ENCODE measurements at places on chromosomes 6 and 20. TPM values are rescaled to one million over a fixed set of nuclear protein-coding genes. Genes with fewer than 3 reads are reported as not detected.

The CLIC1 gene
- total RNA-seq: 464 TPM

The GLP1R gene
- total RNA-seq: not detected

The CGA gene
- not detected for total RNA-seq

The HLA-DQB1 gene
- total RNA-seq: under 0.01 TPM

The BTBD9 gene
- total RNA-seq: 6.7 TPM

The BACH2 gene
- total RNA-seq: 4.3 TPM

The C20orf204 gene
- 6.3 TPM for total RNA-seq

The ABCF1 gene
- total RNA-seq: 29.3 TPM

The WFDC12 gene
- total RNA-seq: not detected

The BPI gene
- total RNA-seq: not detected

The KCNK16 gene
- not detected for total RNA-seq

The OVOL2 gene
- not detected for total RNA-seq

The GCNT2 gene
- 57.8 TPM for total RNA-seq

The THBD gene
- 7.7 TPM for total RNA-seq

The CCN6 gene
- total RNA-seq: not detected

The FAM229B gene
- 7.0 TPM for total RNA-seq

The DNAH8 gene
- total RNA-seq: not detected

The HSPA12B gene
- total RNA-seq: 10.2 TPM

The SLC24A3 gene
- under 0.01 TPM for total RNA-seq

The CAP2 gene
- 0.63 TPM for total RNA-seq

The MYLK4 gene
- 0.51 TPM for total RNA-seq

The ULBP3 gene
- 3.9 TPM for total RNA-seq
